ENCODE measurements at places on chromosomes 3 and 15.

GRCh38 chr15:95888762-95889161 is 441.7 kb upstream of the NR2F2 start:
- DNase-seq, result no peak

- no peak for DNase-seq
Observed at GRCh38 chr15:48442011-48442410, 110.8 kb downstream of the DUT start.

DNA sequence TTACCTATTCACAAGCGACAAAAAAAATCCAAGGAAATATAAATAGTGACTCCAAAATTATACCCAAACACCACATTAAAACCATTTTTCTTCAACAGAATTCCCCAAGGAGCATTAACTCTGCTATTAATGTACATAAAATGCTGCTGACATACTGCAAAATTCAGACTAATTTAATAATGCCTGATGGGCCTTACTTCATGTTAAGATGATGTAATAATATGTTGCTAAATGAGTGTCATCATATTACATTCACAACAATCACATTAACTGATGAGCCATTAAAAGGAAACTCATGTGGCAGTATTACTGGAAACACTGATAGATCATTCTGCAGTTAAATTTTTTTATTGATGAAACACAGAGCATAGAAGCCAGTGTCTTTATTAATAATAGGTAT is 204.9 kb upstream of the CGNL1 start:
- peak; percentile 53 for DNase-seq

- no peak for DNase-seq
Observed at GRCh38 chr3:10219737-10220136, 28.5 kb upstream of the TATDN2 start.

- no peak for DNase-seq
Observed at GRCh38 chr3:51710631-51711351, 3.9 kb downstream of the GRM2 start.

DNA sequence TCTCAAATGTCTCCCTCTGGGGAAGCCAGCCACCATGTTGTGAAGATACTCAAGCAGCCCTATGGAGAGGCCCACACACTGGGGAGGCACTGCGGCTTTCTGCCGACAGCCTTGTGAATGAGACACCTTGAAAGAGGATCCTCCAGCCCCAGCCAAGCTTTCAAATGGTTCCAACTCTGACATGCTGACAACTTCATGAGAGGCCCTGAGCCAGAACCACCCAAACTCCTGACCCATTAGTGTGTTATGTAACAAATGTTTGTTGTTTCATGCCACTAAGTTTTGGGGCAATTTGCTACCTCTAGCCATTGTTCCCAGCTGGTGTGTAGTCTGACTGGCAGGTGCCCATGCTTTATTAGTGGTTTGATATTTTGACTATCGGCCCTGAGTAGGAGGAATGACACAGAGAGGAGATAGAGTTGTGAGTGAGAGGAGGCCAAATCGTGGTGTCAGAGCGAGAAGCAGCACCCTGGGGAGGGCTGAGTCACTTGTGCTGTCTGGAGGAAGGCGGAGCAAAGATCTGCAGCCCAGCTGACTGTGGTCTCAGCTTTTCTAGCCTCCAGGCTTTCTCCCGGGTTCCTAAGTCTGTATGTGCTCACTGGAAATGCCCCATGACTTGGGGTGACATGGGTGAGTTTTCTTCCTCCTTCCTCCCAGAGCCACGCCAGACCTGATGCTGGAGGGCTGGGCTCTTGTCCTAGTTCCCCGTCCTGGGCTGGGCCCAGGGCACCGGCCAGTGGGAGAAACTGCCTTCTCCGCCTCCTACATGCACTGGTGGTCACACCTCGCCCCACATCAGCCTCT is 56.7 kb upstream of the BLM start:
- DNase-seq, result peak; percentile 99

Measured in inflammatory macrophage treated with lipopolysaccharide for 1 hour (primary cell).